Activated naive CD4-positive, alpha-beta T cell treated with anti-CD3 and anti-CD28 coated beads, Interleukin-2, amount 50 U/mL, for 16 hours (primary cell): ENCODE measurements at places on chromosomes 3 and 15.

DNA sequence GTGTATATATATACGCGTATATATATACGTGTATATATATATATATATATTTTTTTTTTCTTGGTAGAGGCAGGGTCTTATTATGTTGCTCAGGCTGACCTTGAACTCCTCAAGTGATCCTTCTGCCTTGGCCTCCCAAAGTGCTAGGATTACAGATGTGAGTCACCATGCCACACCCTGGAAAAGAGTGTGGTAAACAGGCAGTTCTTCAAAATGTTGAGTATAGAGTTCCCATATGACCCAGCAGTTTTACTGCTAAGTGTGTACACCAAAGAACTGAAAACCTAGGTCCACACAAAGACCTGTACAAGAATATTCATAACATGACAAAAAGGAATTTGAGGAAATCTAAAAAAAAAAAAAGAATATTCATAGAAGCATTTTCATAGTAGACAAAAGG, 71.8 kb upstream of the GCNT3 start:
- DNase-seq = no peak

DNA sequence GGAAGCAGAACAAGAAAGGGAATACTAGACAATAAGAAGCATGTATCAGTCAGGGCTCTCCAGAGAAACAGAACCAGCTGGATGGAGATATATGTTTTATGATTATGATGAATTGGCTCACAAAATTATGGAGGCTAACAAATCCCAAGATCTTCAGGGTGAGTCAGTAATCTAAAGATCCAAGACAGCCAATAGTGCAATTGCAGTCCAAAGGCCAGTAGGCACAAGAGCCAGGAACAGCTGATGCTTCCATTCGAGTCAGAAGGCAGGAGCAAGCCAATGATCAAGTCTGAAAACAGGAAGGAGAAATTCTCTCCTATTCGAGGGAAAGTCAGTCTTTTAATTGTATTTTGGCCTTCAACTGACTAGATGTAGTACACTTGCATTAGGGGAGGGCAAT, 164.9 kb upstream of the ST8SIA2 start:
- no peak for DNase-seq

DNA sequence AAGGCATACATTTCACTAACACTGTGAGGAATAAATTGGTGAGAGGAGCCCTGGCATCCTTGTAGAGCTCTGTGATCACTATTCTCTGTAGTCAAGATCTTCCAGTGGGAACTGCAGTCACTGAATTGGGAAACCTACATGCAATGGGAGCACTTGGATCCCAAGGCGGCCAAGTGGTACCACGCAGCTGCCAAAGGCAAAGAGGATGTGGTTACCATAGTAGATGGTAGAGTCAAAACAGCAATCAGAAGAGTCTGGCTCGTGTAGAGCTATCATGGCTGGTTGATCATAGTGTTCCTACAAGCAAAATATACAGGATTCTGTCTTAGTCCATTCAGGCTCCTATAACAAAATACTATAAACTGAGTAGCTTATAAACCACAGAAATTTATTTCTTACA, 849.7 kb downstream of the ROBO2 start:
- no peak for DNase-seq

DNA sequence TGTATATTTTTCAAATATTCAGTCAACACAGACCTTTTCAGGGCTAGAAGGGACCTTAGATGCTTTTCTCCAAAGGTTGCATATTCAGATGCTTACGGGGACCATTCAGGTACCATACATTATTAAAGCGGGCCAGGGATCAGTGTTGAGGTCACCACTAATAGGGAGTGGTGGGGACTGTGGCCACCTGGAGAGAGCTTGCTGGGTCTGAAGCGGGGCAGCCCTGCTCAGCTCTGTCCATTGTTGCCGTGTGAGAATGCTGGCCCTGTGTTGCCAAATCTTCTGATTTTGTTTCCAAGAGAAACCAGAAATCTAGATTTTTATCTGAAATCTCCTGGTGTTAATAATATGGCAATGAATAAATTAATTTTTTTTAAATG, 23.7 kb downstream of the ABHD2 start:
- no peak for DNase-seq

GRCh38 chr3:155790272-155790925, 15.7 kb downstream of the C3orf33 start:
- DNase-seq = no peak

- no peak for DNase-seq
These were observed 90.5 kb upstream of the IL12A start for GRCh38 chr3:159898147-159898546.

DNA sequence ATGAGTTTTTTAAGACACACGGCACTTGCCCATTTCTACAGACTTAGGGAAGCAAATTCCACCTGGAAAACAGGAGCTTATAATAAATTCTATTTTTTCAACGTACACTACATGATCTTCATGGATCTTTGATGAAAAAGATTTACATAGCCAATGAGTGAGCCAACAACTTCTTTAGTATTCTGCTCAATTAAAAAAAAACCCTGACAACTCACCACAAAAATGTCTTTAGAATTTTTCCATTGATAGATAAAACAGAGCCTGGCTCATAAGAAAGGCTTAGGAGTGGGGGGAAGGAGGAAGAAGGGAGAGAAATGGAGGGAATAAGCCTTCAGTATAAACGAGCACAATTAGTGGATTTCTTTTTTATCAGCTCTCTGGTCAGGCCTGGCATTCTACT, 126.7 kb downstream of the ATP10A start:
- DNase-seq = no peak

GRCh38 chr15:42102646-42103235, 8.4 kb upstream of the PLA2G4D start:
- DNase-seq = no peak

GRCh38 chr3:140995881-140996280, 54.2 kb downstream of the SLC25A36 start:
- no peak for DNase-seq

DNA sequence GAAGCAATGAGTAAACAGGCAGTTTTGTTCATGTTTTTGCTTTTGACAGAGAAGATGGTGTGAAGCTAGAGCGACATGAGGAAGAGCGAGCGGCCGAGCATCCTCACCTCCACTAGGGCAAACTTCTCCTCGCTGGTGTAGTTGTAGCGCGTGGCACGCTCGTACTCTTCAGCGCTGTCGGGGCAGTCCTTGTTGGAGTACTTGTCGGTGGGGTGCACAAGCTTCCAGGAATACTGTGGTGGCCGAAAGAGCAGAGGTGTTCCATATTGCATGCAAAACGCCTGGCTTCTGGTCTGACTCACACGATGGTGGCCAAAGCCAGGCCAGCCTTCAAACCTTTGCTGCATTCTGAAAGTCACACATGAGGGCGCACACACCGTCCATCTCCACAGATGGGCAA, 54.3 kb downstream of the CYFIP1 start:
- DNase-seq = no peak

GRCh38 chr3:98875535-98875934, 26.0 kb downstream of the DCBLD2 start:
- DNase-seq = no peak

DNA sequence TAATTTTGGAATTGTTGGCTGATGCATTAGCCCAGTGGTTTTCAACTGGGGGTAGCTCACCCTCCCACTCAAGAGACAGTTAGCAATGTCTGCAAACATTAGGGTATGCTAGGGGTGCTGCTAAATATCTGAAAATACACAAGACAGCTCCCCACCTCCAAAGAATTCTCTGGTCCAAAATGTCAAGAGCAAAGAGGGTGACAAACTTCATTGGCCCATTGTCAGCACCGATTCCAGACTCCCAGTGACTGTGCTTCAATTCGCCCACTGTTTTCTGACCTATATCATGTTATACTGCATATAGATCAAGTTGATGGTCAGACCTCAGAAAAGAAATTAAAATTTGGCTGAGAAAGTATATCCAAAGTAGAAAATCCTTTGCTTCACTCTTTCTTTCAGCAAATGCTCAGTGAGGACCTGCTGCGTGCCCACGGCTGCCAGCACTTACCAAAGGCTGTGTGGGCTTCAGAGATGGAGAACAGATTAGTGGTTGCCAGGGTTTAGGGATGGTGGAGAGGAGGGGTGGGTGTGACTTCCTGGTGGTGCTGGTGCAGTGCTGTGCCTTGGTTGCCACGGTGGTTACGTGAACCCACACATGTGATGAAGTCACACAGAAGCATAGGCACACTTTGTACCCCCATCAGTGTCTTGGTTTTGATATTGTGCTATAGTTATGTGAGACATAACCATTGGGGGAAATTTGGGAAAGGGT, 204.0 kb downstream of the PLCL2 start:
- no peak for DNase-seq

DNA sequence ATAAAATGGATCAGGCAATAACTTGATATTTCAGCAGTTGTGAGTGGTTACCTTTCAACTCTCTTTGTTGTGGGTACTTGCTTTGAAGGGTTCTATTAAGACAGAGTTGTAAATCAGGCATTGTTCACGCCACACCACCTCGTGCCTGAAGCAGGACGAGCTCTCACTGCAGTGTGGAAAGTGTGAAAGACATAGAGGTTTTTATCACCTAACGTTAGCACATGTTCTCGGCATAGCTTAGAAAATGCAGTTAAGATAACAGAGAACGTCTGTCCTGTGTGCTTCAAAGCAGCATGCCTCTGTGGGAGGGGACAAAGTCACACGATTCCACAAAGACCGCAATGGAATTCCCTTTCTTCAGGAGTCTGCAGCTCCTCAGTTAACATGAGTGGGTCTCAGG, 7.8 kb downstream of the ADAMTS17 start:
- DNase-seq = no peak

- DNase-seq = no peak
These were observed 733.2 kb upstream of the GOLIM4 start for GRCh38 chr3:168828943-168829342.

DNA sequence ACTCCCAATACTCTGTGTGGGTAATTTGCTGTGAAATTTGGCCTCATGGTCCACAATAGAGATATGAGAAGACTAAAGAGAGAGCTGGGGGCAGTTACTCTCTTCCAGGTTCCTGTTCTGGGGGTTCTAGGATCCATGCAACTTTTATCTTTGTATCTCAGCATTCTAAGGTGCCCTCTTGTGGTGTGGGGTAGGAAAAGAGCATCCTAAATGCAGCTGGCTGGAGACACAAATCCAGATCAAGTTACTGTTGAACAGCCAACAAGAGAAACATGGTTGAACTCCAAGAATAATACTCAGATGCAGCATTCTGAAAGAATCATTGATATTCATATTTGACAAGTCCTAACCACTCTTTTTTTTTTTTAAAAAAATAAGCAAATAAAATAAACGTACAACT, 238.2 kb downstream of the GREM1 start:
- no peak for DNase-seq

GRCh38 chr3:102905811-102906210, 471.0 kb downstream of the ZPLD1 start:
- DNase-seq = no peak

DNA sequence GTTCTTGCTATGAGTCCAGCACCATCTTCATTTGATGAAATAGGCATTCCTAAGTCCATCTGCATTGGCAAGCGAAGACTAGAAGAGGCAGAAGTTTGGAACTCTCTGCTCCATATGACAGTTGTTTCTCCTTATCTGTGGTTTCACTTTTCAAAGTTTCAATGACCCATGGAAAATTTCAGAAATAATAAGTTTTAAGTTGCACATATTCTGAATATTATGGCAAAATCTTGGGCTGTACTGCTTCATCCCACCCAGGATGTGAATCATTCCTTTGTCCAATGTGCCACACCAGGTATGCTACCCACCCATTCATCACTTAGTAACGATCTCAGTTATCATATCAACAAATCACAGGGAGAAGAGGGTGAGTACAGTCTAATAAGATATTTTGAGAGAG, 647.9 kb downstream of the GRM7 start:
- no peak for DNase-seq

- DNase-seq = no peak
These were observed 21.6 kb upstream of the PAK6 start for GRCh38 chr15:40217166-40217824.

DNA sequence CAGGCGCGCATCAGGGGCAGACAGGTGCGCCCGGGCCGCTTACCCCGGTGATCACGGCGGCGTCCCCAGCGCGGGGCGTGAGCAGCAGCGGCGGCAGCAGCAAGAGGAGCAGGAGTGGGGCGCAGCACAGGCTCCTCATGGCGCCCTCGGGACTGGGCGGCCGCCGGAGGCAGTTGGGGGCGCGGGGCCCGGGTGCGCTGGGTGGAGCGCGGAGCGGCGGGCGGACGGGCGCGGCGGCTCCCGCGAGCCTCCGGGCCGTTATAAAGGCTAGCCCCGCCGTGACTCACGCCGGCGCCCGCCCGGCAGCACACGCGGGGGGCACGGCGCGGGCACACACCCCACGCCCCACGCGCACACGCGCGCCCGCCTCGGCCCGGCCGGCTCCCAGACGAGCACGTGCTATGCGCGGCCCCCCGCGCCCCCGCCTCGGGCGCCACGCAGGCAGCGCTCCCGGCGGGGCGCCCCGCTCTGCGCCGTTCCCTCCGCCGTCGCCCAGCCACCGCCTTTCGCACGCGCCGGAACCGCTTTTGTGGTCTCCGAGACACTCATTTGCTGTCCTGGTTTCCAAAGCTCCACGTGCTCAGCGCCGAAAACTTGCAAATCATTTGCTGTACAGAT, at the start of gene PROK2:
Gene PROK2, minus strand, starts transcription at position 235 of the 618 bp plus-strand sequence. Its CDS starts 96 bp downstream, at position 139.
- DNase-seq = peak; percentile 57

DNA sequence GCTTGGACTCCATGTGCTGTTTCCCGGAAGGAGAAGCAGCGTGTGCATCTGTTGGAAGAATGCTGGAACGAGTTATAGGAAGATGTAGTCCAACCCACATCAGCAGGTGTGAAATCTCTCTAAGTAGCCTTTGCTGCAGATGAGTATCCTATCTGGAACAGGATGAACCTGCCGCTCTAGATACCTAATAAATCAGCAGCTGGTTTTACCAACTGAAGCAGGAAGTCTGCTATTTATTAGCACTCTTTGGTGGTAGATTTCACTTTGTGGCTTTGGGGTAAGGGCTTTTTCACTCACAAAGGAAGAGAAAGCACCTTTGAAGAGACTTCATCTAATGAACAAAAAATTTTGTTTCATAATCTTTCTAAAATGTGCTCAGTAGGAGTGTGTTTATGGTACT, 66.4 kb downstream of the DCUN1D1 start:
- no peak for DNase-seq

DNA sequence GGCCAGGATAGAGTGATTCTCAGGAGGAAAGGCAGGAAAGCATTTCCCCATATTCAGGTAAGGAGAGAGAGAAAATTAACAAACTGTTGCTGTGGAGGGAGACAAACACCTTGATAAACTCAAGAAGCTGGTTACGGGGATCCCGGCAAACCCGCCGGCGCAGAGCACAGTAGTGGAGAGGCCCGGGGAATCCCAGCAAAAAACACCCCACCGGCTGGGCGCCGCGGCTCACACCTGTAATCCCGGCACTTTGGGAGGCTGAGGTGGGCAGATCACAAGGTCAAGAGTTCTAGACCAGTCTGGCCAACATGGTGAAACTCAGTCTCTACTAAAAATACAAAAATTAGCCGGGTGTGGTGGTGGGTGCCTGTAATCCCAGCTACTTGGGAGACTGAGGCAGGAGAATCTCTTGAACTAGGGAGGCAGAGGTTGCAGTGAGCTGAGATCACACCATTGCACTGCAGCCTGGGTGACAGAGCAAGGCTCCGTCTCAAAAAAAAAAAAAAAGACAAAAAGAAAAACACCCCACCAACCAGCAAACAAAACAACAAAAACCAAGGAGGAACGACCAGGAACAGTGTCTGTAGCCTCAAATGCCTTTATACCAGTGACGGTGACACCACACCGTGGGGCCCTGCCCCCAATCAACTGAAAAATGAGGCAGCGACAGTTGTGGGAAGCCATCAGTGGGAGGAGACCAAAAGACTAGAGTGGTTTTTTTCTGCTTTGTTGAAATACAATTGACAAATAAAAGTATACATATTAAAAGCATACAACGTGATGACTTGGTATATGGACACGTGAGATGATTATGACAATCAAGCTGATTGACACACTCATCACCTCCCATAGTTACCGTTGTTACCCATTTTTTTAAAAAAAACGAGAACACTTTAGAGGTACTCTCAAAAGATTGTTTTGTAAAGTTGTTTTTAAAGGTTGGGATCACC, 40.2 kb upstream of the IDH2 start:
- peak; percentile 52 for DNase-seq
